ENCODE measurements at places on chromosomes 12 and 14. TPM values are rescaled to one million over a fixed set of nuclear protein-coding genes. Genes with fewer than 3 reads are reported as not detected.

Gene RERGL
- not detected for total RNA-seq

Gene ANGEL1
- total RNA-seq, result 6.6 TPM

Gene MMP17
- total RNA-seq, result 10.1 TPM

Gene MYH6
- not detected for total RNA-seq

Gene TECPR2
- total RNA-seq, result 6.2 TPM

Gene COX8C
- not detected for total RNA-seq

Gene KLRC1
- not detected for total RNA-seq

Gene CDH24
- total RNA-seq, result 7.5 TPM

Gene THAP2
- 2.0 TPM for total RNA-seq

Gene BIN2
- total RNA-seq, result not detected

Gene GPR162
- total RNA-seq, result 2.1 TPM

Gene TRAF3
- 12.5 TPM for total RNA-seq

Gene TPPP2
- total RNA-seq, result not detected

Gene SIX1
- total RNA-seq, result 8.0 TPM

Gene STRAP
- 91.0 TPM for total RNA-seq

Gene CBLN3
- 0.15 TPM for total RNA-seq

Gene XPOT
- 39.8 TPM for total RNA-seq

Gene SCNN1A
- 1.5 TPM for total RNA-seq

Gene RABGGTA
- total RNA-seq, result 15.4 TPM

Gene PNMA1
- 16.8 TPM for total RNA-seq

Gene ZFHX2
- 0.05 TPM for total RNA-seq

Gene FGD4
- total RNA-seq, result 0.59 TPM

Gene EGLN3
- total RNA-seq, result 30.1 TPM

Gene WNT5B
- 43.5 TPM for total RNA-seq

Gene OR4E2
- total RNA-seq, result not detected

Gene RFX4
- not detected for total RNA-seq

Gene CCDC38
- not detected for total RNA-seq

Gene GRIP1
- 0.12 TPM for total RNA-seq

Gene PLEKHG7
- not detected for total RNA-seq

Gene PSMB11
- total RNA-seq, result not detected

Gene NEK9
- 16.4 TPM for total RNA-seq

Gene SLC5A8
- 0.05 TPM for total RNA-seq

Gene NCAPD2
- 117 TPM for total RNA-seq

Gene PDE6H
- not detected for total RNA-seq

Gene LRFN5
- 0.05 TPM for total RNA-seq

Gene FAM222A
- total RNA-seq, result 0.89 TPM

Gene CD69
- total RNA-seq, result 1.2 TPM

Gene A2M
- 3.1 TPM for total RNA-seq

Gene SRRM4
- not detected for total RNA-seq

Gene SOAT2
- total RNA-seq, result 0.22 TPM

Gene DPF3
- total RNA-seq, result 5.4 TPM

Gene DCN
- 16.5 TPM for total RNA-seq
